ENCODE measurements at places on chromosomes 16 and 17. TPM values are rescaled to one million over a fixed set of nuclear protein-coding genes. Genes with fewer than 3 reads are reported as not detected.

TEX19 gene
- not detected for total RNA-seq

DNA sequence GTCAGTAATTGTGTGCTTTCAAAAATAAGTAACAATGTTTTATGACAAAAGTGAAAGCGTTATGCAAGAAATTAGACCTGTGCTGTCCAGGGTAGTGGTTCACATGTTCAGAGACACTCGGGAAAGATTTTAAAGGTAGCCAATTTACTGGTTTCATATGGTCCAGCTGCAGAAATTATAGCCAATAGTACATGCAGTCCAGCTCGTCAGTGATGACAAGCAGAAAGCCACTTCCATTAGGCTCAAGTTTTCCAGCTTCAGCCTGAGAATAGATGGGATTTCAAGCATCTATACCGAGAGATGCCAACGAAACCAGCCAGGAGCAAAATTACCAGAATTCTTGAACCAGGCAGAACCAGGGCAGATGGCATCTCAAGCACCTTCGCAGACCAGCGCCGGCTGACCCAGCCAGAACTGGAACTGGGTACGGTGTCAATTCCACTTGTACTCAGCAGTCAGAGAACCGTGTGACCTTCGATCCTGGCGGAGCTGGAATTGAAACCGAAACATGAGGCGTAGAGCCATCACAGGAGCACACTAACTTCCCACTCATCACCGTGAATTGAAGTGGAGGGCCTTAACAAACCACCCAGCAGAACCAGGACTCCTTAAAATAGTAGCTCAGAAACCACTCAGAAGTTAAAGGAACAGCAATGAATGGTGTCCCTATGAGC is 207.9 kb upstream of the HSBP1 start:
- peak; percentile 23 for DNase-seq

LPO gene
- not detected for total RNA-seq

GRCh38 chr16:54185045-54185444 is 101.5 kb downstream of the IRX3 start:
- no peak for DNase-seq

TP53TG3 gene
- not detected for total RNA-seq

DNA sequence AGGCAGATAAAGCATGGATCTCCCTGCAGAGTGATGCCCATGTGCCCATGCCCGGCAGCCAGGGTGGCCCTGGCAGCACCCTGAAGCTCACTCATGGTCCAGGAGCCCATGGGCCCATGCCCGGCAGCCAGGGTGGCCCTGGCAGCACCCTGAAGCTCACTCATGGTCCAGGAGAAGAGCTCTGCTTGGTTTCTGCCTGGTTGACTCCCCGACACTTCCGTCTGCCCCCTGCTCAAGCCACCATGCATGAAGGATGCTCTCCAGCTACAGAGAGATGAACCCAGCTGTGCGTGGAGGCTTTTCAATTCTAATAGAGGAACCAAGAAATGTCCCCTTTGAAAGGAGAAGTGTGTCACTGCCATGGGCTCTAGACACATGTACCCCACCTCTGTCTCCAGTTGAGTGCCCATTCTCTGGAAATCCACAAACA is 8.7 kb downstream of the CCL17 start:
- DNase-seq = no peak

DNA sequence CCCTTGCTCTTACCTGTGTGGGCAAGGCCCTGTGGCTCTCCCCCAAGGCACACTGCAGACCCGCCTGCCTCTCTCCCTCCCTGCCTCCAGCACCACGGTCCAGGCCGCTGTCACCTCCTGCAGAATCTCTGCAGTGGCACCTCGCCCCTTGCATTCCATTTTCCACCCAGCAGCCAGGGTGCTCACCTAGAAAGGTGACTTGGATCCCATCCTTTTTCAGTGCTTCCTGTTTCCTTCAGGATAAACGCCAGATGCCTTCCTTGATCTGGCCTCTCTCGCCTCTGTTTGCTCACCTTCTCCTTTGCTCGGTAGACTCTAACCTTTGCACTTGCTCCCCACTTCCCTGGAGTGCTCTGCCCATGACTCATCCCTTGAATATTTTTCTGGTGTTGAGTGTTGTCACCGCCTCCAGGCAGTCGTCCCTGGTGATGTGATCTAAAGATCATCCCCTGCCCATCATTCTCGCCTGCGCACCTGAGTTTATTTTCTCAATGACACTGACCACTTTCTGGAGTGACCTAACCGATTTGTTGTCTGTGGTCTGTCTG is 79.2 kb upstream of the LGALS9 start:
- DNase-seq = no peak

KRT12 gene
- not detected for total RNA-seq

KCNG4 gene
- not detected for total RNA-seq

DNA sequence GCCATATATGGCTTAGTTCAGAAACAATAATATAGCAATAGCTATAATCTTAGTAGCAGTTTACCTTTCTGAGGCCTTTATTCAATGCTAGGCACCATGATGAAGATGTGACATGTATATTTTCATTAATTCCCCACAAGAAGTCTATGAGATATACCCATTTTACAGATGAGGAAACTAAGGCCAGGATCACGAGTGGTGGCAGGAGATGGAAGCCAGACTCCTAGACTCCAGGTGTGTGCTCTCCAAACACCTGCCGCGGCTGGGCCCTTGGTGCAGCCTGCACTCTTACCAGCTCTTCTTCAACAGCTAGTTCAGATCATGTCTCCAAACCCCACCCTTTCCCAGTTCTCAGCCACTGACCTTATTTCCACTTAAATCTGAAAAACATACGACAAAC is 15.2 kb downstream of the NXPH3 start:
- DNase-seq = no peak

GRCh38 chr17:18069101-18069500 is 18.6 kb upstream of the DRG2 start:
- DNase-seq = no peak

TEX14 gene
- total RNA-seq = 1.4 TPM

CACNG3 gene
- total RNA-seq = not detected

DNA sequence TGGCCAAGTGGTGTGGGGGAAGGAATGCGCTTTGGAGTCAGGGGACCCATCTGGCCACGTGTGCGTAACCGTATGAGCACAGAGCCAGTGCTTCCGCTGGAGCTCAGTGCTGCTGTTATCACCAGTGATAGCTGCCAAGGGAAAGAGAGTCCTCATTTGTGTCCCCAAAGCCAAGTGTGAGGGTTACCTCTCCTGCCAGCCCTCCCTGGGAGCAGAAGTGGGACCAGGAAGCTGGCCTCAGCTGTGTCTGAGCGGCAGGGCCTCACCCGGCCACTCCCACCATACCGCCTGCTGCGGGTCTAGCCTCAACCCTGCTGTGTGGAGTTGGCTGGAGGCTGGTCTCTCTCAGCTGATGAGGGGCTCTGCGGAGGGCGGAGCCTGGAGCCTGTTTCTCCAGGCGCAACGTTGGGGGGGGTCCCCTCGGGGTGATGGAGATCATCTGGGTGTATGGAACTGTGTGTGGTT is 44.5 kb downstream of the MEAK7 start:
- DNase-seq = peak; percentile 10

DNA sequence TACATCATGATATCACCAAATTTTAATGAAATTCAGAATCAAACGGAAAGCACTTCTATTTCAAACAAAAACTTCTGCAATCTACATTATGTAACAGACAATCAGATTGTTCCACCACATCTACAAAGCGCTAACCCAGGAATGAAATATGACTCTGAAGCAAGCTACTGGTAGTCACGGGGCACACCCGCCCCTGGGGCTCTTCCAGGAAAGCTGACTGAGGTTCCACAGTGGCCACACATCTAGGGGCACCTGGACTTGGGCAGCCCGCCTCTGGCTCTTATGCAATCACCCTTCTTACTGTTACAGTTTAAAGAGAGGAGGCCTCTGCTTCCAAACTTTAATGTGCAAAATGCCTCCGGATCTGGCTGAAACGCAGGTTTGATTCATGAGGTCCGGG is 27.5 kb downstream of the ZCCHC14 start:
- peak; percentile 95 for DNase-seq

HOXB1 gene
- not detected for total RNA-seq

DLX3 gene
- not detected for total RNA-seq

RGS11 gene
- total RNA-seq = 1.9 TPM

DNA sequence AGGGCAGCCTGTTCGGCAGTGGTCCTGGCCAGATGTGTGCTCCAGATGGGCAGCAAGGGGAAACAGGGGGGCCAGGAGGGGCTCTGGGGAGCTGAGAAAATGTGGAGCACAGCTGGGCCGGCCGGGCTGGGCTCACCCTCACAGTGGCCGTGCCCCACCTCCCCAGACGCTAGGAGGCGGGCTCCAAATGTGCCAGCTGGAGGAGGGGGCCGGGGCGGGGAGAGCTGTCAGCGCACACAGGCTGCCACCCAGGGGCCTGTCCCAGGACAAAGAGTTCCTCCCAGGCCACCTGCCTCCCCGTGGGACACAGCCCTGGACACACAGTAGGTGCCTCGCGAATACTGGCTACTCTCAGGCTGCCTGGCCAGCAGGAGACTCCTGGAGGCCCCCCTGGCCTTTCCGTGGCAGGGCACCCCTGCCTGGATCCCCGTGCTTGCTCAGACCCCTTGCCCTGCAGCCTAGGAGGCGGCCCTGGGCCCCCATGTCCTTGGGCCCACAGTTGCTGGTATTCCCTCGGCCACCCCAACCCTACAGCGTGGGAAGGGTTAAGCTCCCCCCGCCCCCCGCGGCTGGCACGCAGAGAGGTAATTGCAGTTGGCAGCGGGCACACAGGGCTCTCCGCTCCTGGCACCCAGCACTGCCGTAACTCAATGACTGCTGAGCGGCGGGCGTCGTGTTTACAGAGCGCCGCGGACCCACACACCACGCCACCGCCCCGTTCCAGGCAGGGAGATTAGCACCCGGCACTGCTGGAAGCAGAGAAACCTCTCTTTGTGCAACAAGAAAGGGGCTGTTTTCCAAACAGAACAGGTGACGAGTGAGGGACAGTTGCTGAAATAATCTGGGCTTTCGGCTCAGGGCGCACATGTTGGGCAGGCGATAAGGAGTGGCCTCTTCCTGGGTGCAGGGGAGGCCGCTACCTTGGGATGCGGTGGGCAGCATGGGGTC is 32.2 kb downstream of the BAHCC1 start:
- peak; percentile 78 for DNase-seq

MYCBPAP gene
- 14.7 TPM for total RNA-seq

- no peak for DNase-seq
These were observed 2.2 kb upstream of the PIGS start for GRCh38 chr17:28573521-28573920.

DNA sequence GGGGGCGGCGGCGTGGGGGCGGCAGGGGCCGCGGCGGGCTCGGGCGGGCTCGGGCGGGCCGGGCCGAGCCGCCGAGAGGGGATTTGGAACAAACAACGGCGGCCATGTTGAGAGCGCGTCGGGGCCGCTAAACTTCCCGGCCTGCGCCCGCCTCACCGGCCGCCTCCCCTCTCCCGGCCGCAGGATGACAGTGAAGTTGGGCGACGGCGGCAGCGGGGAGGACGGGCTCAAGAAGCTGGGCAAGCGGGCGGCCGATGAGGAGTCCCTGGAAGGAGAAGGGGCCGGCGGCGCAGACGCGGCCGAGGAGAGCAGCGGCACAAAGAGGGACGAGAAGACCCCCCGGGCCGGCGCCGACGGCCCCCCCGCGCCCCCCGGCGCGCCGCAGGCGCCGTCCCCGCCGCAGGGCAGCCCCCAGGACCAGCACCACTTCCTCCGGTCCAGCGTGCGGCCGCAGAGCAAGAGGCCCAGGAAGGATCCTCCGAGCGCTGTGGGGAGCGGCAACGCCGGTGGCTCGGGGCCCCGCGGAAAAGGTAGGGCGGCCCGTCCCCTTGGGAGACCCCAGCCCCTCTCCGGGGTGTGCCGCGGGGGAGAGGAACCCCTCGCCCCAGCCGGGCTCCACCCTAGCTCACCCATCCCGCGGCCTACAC is 2.4 kb downstream of the CRAMP1 start:
- DNase-seq = no peak

JUP gene
- total RNA-seq = 125 TPM

PERCC1 gene
- total RNA-seq = not detected

DNA sequence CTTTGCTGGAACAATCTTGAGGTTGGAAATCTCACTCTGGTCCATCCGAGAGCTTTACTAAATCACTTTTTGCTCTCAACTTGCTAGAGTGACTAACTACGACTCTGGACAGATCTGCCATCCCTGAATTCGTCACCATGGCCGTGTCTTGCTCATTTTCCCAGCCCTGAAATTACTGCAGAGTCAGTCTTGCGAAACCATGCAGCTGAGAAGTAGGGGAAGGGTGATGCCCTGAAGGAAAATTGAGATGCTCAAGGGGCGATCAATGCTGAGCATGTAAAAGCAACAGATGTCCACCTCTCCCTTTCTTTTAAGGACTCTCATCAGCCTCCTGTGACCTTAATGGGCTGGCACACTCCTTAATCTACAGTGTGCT is 18.8 kb downstream of the PCTP start:
- DNase-seq = peak; percentile 29

ASPHD1 gene
- total RNA-seq = 3.8 TPM

- DNase-seq = no peak
These were observed 576.7 kb downstream of the WWOX start for GRCh38 chr16:78675951-78676792.

DNA sequence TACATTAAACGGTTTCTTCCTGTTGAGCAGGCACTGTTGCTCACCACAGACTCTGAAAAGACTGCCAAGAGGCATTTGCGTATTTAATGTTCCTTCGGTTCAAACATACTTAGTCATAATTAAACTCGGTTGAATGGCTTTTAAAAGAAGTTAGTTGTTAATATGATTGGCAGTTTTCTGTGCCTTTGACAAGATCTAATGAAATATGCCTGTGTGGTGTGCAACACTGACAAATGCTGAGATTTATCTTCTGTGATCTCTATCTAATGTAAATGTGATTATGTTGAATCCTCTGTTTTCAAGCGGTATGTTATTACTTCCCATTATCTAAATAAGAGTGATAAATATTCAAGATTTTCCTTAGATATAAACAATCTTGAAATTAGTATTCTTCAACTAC is 1046.6 kb downstream of the CDH8 start:
- DNase-seq = no peak

TPSG1 gene
- total RNA-seq = 0.61 TPM

ZNF205 gene
- 21.0 TPM for total RNA-seq

DNA sequence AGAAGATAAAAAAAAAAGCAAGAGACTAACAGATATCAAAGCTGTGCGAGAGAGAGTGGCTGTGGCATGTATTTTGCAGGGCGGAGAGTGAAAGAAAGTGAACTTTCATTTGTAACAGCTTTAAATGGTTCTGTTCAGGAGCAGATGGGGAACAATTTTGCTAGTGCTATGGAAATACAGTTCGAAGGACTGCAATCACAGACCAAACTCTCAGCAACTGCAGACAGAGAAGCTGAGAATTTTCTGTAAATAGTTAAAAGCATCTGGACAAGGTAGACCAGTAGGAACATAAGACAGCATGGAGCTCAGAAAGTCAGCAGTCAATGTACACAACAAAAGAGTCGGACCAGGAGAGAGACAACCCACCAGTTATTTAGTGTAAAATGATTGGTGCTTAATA is 62.3 kb downstream of the TBX4 start:
- no peak for DNase-seq
